Epithelial cell of prostate (primary cell): ENCODE measurements at places on chromosomes 6 and 20.

DNA sequence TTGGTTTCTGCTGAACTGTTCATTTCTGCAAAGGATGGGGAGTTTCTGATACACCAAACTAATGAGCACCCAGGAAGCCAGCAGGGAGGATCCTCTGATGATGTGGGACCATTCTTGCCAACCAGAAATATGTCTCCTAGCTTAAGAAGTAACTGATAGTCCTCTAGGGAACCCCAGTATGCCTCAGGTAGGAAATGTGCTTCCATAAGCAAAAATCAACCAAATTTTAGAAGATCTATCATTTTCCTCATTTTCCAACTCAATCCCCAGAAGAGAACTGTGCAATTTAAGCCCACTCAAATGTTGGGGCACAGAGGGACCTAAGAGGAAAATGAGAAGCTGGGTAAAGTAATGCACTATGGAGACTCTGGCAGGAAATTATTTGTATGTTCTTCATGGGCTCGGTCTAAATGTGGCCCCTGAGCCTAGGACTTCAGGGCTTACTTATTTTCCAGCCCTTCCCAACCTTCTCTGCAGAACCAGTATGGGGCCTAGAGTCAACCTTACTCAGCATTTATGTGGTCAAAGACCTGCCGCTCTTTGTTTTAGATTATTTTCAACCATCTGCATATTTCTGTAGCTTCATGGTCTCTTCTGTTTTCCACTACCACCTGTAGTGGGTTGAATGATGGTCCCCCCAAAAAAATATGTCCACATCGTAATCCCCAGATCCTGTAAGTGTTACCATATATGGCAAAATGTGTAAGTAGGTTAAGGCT is 359.8 kb upstream of the CDH4 start:
- DNase-seq = no peak

DNA sequence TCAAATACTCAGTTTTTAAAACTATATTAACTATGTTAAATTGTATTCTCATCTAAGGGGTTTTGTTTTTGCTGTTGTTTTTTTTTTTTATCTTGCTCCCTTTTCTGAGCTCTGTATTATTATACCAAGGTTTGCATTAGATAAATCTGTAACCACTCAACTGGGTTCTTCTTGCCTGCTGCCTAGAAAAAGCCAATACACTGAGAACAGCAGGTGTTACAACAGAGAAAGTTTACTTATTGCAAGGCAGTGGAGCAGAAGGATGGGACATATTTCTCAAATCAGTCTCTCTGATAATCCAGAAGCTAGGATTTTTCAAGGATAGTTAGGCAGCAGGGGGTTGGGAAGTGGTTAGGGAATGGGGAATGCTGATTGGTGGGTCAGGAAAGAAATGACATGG is 378.8 kb upstream of the PLCB4 start:
- DNase-seq = no peak

DNA sequence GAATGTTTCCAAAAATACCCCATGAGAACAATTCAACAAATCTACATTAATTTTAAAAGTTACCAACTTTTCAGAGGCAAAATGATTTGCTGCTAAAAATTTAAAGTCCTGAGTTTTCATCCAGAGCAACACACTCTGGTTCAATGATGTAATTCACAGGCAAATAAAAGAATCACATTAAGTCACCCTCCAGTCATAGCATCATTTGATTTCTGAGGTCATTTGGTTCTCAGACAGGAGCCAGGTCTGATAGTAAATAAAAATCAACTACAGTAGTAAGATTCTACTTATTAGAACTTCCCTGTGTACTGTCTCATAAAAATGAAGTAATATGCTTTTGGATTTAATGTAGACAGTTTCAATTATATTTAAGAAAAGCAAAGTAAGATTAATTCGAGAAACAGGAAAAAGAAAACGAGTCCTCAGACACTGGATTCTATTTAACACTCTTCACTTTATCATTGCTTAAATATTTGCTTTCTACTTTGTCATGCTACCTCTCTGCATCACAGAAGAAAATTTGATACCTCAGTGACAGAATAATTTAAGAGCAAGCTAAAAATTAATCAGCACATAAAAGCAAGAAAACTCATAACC is 25.8 kb downstream of the MAP7 start:
- no peak for DNase-seq

DNA sequence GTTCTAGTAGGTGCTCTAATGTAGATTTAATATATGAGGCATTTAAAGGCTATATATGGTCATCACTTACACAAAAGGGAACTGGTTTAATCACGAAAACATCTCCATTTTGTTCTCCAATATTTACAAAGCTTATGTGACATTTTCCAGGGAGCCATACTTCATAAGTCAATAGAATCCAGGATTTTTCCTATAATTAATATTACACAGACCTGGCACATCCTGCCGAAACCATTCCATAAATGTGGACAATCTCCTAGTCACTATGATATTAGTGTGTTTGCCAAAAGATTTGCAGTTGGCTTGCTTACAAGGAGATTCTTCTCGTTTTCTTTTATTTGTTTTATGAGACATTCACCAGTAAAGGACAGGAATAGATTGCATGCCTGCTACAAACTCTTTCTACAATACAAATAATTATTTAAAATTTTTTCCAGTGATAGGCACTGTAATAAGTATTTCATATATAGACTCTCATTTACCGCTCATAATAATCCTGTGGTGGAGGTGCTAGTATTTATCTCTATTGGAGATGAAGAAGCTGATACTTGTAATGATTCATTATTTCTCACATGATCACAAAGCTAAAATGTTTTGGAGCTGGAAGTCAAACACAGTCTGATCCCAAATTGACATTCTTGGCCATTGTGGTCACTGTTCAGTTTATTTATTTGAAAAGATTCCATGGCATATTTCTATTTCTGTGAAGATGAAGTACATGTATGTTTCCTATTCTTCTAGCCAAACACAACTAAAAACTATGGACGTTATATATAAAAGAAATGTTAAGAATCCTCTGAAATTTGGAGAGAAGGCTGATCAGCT is 597.0 kb downstream of the HTR1B start:
- no peak for DNase-seq

GRCh38 chr6:32982084-32982701 is 13.8 kb downstream of the BRD2 start:
- no peak for DNase-seq

- DNase-seq = no peak
Measured at GRCh38 chr6:42340511-42340910, 111.2 kb downstream of the TRERF1 start.

GRCh38 chr6:143545165-143545564 is 33.6 kb upstream of the FUCA2 start:
- DNase-seq = no peak

DNA sequence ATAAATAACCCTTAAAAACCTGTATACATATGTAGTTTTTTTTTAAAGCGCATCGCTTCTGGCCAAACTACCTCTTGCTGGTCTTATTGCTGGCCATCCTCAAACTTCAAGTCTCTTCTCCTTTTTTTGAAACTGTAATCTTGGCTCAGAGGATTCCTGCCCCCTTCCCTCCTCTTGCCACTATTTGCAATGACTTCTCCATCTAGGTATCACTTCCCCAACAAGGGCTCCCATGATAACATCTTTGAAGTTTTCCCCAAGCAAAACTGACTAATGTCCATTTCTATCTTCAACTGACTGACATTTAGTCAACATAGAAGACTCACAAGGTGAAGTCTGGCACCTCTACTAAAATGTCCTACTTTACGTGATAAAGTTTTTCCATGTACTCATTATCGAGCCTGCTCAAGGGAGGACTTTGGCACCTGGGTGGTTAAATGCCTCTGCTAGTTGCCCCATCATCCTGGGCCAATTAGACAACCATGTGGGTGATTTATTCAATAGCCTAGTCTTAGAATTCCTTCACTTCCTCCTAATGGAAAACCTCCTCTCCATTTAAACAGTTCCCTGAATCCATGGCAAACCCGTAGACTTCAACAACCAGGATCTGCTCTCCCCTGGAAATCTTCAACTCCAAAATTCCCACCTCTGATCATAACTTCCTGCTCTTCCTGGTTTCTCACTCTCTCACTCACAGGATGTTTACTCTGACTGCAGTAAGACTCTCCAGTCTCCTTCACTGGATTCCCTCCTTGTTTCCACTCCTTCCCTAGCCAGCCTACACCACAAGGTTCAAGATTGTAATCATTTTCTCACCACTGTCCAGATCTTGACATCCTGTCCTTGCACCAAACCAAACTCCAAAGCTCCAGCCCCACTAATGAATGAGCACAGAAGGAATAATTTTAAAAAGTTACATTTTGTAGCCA is 9.4 kb upstream of the PLAGL1 start:
- DNase-seq = no peak

GRCh38 chr6:162488444-162488843 is 239.1 kb downstream of the PRKN start:
- no peak for DNase-seq

DNA sequence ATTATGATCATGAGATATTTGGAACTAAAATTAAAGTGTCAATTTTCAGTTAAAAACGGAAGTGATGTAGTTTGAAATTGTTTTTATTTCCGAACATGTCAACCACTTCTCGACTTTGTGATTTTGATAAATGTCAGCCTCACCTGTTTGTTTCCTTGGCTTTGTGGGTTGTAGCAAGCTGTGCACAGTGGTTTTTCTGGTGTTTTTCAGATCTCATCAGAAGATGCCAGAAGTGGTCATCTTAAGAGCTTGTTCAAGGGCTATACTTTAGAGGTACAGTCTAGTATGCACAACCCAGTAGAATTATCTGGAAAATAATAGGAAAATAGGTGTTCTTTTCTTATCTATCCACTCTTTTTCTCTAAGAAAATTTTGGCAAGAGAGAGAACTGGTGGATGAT is 134.0 kb downstream of the GRIK2 start:
- DNase-seq = no peak

- no peak for DNase-seq
Measured at GRCh38 chr6:35492258-35492973, 4.5 kb downstream of the TEAD3 start.
